ENCODE measurements at places on chromosomes 11 and 22.
A peak's percentile ranks its signal among the peaks of the same experiment; 100 is the strongest.

DNA sequence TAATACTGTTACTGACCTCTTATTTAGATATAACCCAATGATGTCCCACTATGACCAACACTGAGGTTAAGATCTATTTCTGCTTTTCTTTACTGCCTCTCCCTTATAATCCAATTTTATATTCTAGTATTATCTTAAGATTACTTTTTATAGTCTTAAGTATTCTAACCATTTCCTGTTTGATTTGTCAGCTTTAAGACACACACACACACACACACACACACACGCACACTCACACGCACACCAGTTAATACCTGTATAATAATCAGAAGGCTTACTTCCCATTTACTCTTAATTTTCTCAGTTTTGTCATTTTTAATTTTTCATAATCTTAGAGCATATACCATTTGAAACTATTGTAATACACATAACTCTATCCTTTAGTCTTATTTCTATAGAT lies 226.0 kb upstream of the C11orf87 start:
- DNase-seq = no peak

- DNase-seq = no peak
Observed at GRCh38 chr11:76510060-76511047, 65.5 kb downstream of the EMSY start.

- DNase-seq = peak; percentile 20
Observed at GRCh38 chr22:45101515-45102227, 62.1 kb upstream of the NUP50 start.

GRCh38 chr11:121711236-121711635 lies 258.5 kb upstream of the SORL1-AS1 start:
- no peak for DNase-seq

All from GM06990 (cell line).